Iris pigment epithelial cell (primary cell): ENCODE measurements at places on chromosomes 5 and 9.

DNA sequence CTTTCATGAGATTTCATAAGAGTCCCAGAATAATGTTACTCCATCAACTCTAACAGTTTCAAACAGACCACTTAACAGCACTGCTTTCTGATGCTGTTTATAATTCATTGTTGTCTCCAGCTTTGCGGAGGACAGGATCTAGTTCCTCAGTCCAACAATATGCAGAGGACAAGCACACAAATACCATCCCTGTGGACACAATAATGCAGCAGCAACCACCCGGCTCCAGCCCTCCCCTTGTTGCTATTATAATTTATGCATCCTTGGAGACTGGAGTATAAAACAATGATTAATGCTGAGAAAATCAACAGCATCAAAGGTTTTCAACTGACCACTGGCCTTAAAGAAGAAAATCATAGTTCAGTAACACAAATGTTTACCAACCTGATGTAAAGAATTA lies 108.3 kb downstream of the DENND1A start:
- no peak for DNase-seq

DNA sequence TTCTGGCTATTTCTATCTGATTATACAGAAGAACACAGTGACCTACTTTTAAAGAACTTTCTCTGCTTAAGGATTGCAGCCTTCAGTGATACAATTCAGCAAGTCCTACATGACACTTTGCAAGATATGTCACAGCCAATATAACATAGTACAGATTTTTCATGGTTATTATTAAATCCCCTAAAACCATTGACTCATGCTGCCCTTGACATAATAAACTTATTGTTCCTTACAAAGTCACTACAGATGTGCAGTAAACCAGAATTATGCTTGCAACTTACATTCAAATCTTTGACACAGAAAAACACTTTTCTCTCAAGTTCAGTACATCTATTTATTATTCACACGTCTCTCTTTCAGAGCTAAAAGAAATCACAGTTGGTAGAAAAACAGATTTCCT lies 1136.3 kb upstream of the ACO1 start:
- DNase-seq: no peak

GRCh38 chr5:178547753-178548415 lies 42.3 kb downstream of the COL23A1 start:
- no peak for DNase-seq

DNA sequence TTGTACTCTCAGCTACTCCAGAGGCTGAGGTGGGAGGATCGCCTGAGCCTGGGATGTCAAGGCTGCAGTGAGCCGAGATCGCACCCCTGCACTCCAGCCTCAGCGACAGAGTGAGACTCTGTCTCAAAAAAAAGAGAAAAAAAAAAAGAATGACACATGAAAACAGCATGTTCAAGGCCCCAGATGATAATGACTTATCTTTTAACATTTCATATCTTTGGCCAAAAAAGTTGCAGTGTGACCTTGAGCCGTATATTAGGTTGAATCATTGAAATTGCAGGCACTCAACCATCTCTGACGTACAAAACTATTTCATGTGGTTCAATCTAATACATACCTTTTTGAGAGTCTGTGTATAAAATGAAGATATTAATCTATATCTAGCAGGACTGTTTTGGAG lies 79.1 kb upstream of the CPEB4 start:
- peak; percentile 77 for DNase-seq

GRCh38 chr9:12812710-12813109 lies 37.9 kb downstream of the LURAP1L start:
- DNase-seq: no peak

- DNase-seq: peak; percentile 32
These were observed 146.3 kb downstream of the SNCAIP start for GRCh38 chr5:122458278-122458872.

DNA sequence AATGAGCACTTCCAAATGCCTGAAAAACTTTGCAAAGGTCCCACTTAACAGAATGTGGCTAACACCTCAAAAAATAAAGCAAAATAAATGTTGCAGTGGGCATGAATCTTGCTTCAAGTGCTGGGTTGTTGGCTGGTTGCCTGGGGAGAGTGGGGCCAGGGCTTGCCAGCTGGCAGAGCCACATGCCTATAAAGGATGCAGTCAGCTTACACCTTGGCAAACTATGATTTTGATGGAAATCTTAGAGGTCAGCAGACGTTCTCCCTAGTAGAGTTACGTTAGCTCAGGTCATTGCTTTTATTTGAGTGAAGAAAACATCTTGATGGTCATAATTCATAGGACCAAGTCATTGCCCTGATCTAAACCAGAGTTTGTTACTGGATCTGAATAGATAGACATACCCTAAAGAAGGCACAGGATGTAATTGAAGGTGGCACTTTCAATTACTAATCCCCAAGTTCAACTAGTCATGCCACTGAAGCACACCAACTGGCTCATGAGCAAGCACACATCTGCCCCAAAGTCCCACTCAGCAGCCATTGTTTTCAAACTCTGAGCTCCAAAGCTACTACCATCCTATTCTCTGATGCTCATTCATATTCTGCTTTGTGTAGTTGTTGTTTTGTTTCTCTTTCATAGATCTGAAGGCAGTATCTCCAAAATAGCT lies 51.2 kb upstream of the ZSWIM6 start:
- DNase-seq: no peak

DNA sequence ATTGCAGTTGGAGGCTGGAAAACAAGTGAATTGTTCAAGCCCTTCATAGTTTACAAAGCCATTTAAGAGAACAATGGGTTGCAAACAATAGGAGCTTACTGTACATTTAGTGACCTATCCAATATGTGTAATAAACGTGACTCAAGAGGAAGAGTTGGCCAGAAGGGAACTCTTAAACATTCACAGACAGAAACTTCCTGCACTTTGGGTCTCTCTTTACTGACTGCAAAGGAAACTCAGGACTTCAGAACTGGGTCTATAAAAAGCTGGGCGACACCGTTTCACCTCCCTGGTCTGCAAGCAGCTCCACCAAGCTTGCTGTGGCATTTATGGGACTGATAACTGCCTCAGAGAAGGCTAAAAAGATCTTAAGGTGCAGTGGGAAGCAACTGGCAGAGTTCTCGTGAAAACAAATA lies 48.7 kb upstream of the SPATA31D4 start:
- no peak for DNase-seq

- DNase-seq: no peak
These were observed 518.7 kb downstream of the LRRC70 start for GRCh38 chr5:63097286-63097685.

DNA sequence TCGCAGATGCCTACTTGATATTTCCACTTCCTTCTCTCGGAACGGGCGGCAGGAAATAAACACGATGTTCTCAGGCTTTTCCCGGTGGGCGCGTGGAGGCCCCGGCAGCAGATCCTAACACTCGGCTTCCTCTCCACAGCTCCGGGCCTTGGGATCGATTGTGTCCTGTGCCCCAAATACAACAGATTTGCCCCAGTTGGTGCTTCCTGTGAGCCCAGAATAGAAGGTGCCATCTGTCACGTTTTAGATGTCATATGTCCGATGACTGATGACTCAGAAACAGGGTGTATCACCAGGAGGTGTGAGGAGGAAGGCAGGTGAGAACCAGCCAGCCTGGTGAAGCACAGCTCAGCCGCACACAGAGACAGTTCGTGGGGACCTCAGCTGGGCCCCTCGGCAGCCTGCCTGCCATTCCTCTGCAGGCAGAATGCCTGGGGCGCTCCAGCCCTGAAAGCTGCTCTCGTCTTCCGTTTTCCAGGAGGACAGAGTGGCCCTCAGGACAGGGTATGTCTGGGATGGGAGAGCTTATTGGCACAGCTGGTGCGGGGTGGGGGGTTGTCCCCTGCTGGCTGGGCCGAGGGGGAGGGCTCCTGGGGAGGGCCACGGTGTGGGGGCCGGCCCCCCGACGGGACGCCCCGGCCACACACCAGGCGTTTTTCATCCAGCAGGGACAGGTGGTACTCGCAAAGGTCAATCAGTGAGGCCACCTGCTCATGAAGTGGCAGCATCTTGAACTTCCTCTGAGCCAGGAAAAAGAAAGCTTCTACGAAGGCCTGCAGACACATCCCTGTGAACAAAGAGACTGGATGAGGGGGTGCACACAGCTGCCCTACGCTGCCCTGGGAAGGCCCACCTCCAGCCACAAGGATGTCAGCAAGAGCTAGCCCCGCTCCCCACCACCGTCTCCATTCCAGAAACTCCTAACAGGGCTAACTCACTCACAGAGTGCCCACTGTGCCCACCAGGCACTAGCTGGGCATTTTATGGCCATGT lies 171.0 kb downstream of the DAB2IP start:
- DNase-seq: no peak
